ENCODE measurements at places on chromosomes 5 and 9. TPM values are rescaled to one million over a fixed set of nuclear protein-coding genes. Genes with fewer than 3 reads are reported as not detected.

OR2K2 gene
- total RNA-seq, result 1.5 TPM

DMGDH gene
- total RNA-seq, result 4.2 TPM

LCN10 gene
- 8.3 TPM for total RNA-seq

HAUS6 gene
- 7.1 TPM for total RNA-seq

IL5 gene
- not detected for total RNA-seq

CRHBP gene
- 5.9 TPM for total RNA-seq

CCDC180 gene
- 7.6 TPM for total RNA-seq

NSMF gene
- 35.1 TPM for total RNA-seq

OR2V2 gene
- not detected for total RNA-seq

AQP7 gene
- 6.4 TPM for total RNA-seq

CDO1 gene
- 16.0 TPM for total RNA-seq

HNRNPH1 gene
- 483 TPM for total RNA-seq

NKD2 gene
- total RNA-seq, result 2.0 TPM

BTNL8 gene
- total RNA-seq, result not detected

KCNN2 gene
- 3.4 TPM for total RNA-seq

TLX3 gene
- not detected for total RNA-seq

AFAP1L1 gene
- total RNA-seq, result 14.7 TPM

CDH9 gene
- not detected for total RNA-seq

BARHL1 gene
- total RNA-seq, result not detected

FCN1 gene
- 1.7 TPM for total RNA-seq

ITGA2 gene
- total RNA-seq, result 18.4 TPM

FOXE1 gene
- total RNA-seq, result 7.9 TPM

HBEGF gene
- 16.2 TPM for total RNA-seq

TAF11L10 gene
- not detected for total RNA-seq

ACTL7B gene
- not detected for total RNA-seq

GRM6 gene
- not detected for total RNA-seq

PTGER4 gene
- total RNA-seq, result 19.4 TPM

WDR31 gene
- 2.0 TPM for total RNA-seq

GARNL3 gene
- 31.4 TPM for total RNA-seq

PPIC gene
- 21.6 TPM for total RNA-seq

PPP3R2 gene
- total RNA-seq, result not detected

OR2Y1 gene
- total RNA-seq, result not detected

STKLD1 gene
- not detected for total RNA-seq

SLC6A3 gene
- total RNA-seq, result 0.49 TPM

ELOVL7 gene
- 3.9 TPM for total RNA-seq

MEIKIN gene
- not detected for total RNA-seq

GGTA1 gene
- 18.4 TPM for total RNA-seq

PCDHB11 gene
- 2.2 TPM for total RNA-seq

ZNF618 gene
- total RNA-seq, result 7.4 TPM

SEMA4D gene
- total RNA-seq, result 39.3 TPM

SOX30 gene
- not detected for total RNA-seq

ARHGEF28 gene
- 41.0 TPM for total RNA-seq

CHSY3 gene
- total RNA-seq, result 3.9 TPM

Measured in vagina (tissue), 2 donors.